ENCODE measurements at places on chromosomes 7 and 10.
A peak's percentile ranks its signal among the peaks of the same experiment; 100 is the strongest.

DNA sequence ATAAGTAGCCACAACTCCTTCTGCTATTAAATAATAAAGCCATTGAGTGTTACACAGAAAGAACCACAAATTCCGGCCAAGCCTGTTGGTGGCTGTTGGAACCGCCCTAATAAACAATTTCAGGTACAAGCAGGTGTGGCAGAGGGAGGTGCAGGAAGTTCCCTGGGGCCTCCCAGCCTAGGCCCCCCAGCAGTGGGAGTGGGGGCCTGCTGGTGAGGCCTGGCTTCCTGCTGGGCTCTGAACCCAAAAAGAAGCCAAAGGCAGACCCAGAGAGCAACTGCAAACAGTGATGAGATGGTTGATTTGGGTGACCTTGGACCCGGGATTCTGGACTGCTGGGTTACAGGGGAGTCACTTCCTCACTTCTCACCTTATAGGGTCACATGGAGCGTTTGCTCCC is 21.0 kb upstream of the LMTK2 start:
- DNase-seq = peak; percentile 51
- H3K27ac ChIP-seq = no peak overlapping the region
- no peaks in the 10 kb centered on the region for H3K4me1 ChIP-seq
- peaks cover 4% of the 10 kb centered on the region for H3K27me3 ChIP-seq

- H3K4me3 ChIP-seq = no peak overlapping the region
- no peak overlapping the region for H3K27ac ChIP-seq
- peaks cover 2% of the 10 kb centered on the region for H3K36me3 ChIP-seq
- DNase-seq = no peak
- H3K4me1 ChIP-seq = no peaks in the 10 kb centered on the region
Observed at GRCh38 chr7:106448992-106449859, 164.4 kb upstream of the NAMPT start.

- peaks cover 19% of the 10 kb centered on the region for H3K4me1 ChIP-seq
- no peak overlapping the region for H3K27ac ChIP-seq
- no peak for DNase-seq
Observed at GRCh38 chr7:130849604-130850003, 115.6 kb upstream of the KLF14 start.

- no peak for DNase-seq
- no peak overlapping the region for H3K4me3 ChIP-seq
- no peaks in the 10 kb centered on the region for H3K36me3 ChIP-seq
- H3K27ac ChIP-seq = no peak overlapping the region
- H3K4me1 ChIP-seq = peaks cover 6% of the 10 kb centered on the region
Observed at GRCh38 chr7:140918236-140918635, 6.5 kb downstream of the BRAF start.

- H3K4me1 ChIP-seq = no peaks in the 10 kb centered on the region
- peak; percentile 25 for DNase-seq
- H3K27me3 ChIP-seq = no peaks in the 10 kb centered on the region
- peaks cover 64% of the 10 kb centered on the region for H3K36me3 ChIP-seq
Observed at GRCh38 chr10:127033216-127034033, 128.2 kb downstream of the DOCK1 start.

DNA sequence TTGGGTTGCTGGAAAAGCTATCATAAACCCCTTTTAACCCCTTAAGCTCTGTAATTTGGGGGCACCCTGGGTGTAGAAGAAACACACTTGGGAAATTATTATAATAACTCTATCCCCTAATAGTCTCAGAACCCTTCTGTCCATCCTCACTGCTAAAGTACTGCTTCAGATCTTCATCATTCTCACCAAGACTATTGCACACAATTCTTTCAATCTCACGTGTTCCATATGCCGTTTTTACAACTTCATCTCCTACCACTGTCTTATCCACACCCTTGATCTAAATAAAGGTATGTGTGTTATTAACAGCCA is 15.8 kb downstream of the ANKRD22 start:
- no peaks in the 10 kb centered on the region for H3K36me3 ChIP-seq
- no peak for DNase-seq
- peaks cover 8% of the 10 kb centered on the region for H3K4me1 ChIP-seq
- no peak overlapping the region for H3K4me3 ChIP-seq
- H3K27me3 ChIP-seq = peaks cover 14% of the 10 kb centered on the region

DNA sequence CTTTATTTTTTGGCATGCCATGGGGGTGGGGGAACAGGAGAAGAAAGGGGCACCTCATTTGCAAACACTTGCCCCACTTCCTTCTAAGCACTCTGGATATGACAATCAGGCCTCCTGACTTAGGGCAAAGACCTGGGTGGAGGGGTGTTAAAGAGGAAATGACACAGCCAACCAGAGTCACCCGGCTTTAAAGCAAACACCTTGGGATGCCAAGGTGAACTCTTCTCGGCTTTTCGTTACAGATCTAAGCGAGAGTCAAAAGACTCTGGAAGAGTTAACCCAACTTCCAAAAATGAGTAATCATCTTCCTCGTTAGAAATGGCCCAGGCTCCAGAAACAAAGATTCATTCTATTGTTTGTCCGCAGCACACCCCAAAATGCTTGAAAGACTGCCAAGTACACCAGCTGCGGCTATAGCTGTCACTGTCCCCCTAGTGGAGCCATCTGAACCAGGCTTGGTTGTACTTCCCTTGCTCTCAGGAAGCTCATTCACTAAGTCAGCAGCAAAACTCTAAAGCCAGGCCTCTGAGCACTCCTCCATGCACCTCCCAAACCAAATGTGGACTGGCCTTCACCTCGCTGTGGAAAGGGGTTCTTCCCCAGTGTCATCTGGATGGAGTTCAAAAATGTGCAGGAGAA is 24.8 kb downstream of the FAM53B start:
- H3K4me1 ChIP-seq = peaks cover 5% of the 10 kb centered on the region
- no peak overlapping the region for H3K4me3 ChIP-seq
- no peak overlapping the region for H3K27ac ChIP-seq
- DNase-seq = no peak
- peaks cover 3% of the 10 kb centered on the region for H3K36me3 ChIP-seq

DNA sequence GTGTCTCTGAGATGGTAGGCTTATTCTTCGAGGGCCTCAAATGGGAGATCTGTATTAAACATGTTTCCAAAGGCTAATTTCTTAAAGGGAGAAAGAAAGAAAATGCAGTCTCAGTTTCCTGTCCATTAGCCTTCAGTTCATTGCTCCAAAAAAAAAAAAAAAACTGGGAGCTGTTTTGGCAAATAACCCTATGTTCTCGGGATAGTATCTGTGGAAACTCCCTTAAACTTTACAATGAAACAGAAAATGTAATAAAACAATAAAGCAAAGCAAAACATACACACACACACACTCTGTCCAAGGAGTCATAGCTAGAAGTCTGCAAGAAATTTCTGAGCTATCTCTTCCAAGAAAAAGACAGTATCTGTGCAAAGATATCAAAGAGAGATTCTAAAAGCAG is 172.5 kb upstream of the CELF2 start:
- DNase-seq = no peak
- peaks cover 2% of the 10 kb centered on the region for H3K4me1 ChIP-seq
- no peak overlapping the region for H3K27ac ChIP-seq
- no peaks in the 10 kb centered on the region for H3K36me3 ChIP-seq
- H3K27me3 ChIP-seq = no peaks in the 10 kb centered on the region

DNA sequence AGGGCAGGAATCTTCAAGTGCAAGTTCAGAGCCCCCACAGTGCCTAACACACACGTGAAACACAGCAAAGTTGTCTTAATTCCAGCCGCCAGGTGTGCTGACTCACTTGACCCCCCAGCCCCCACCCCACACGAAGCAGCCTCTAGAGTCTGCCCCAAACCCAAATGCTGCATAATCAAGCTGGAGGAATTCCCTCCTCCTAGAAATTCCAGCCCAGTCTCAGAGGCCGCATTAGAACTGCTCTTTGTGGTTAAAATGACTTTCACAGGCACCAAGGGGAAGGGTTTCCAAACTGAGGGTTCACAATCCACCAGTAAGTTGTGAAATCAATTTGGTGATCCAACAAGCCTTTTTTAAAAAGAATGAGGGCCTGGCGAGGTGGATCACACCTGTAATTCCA is 67.0 kb upstream of the PLXNA4 start:
- no peaks in the 10 kb centered on the region for H3K27me3 ChIP-seq
- no peak overlapping the region for H3K4me3 ChIP-seq
- H3K4me1 ChIP-seq = no peaks in the 10 kb centered on the region

DNA sequence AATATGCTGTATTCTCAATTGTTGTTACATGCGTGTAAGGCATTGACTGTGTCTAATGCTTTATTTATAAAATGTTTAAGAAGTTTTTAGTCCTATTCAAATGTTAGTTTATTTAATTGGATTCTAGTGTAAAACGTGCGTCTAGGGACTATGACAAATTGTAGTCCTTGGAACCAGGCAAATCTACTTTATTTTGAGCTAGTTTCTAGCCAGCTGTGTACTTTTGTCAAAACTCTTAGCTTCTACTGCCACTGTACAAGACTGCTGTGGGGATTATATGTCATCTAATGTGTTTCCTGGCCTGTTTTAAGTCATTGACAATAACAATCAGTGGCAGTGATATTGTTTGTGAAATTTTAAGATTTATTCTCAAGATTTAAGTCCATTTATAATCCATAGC is 220.5 kb upstream of the SEMA3D start:
- H3K27me3 ChIP-seq = no peaks in the 10 kb centered on the region
- no peak overlapping the region for H3K4me3 ChIP-seq
- DNase-seq = no peak
- no peak overlapping the region for H3K27ac ChIP-seq

DNA sequence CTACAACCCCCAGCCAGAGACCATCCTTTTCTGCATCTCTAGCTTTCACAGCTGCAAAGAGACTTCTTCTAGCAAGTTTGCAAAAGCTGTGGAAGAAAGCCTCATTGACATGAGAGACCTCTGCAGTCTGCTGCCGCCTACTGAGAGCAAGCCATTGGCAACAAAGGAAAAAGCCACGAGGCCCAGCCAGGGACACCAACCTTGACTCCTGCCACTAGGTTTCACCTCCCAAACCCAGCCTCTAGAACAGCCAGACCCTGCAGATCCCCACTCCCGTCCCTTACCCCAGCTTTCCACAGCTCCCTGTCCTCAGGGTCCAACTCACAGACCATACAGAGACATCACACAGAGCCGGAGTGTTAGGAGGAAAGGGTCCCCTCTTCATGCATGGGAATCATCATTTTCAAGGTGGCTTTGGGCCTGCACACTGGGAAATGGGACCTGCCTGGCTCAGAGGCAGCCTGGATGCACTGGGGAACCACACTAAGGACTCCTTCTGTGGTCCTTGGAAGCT is 14.6 kb upstream of the C10orf53 start:
- no peak overlapping the region for H3K4me3 ChIP-seq
- H3K36me3 ChIP-seq = no peaks in the 10 kb centered on the region
- H3K4me1 ChIP-seq = no peaks in the 10 kb centered on the region

GRCh38 chr7:151226560-151226874 is 488 bp downstream of the ABCF2 start:
- H3K36me3 ChIP-seq = peaks cover 20% of the 10 kb centered on the region
- H3K4me1 ChIP-seq = peaks cover 34% of the 10 kb centered on the region
- no peaks in the 10 kb centered on the region for H3K27me3 ChIP-seq
- H3K27ac ChIP-seq = peak overlapping the region; percentile 99
- H3K4me3 ChIP-seq = peak overlapping the region; percentile 100

- peaks cover 2% of the 10 kb centered on the region for H3K4me1 ChIP-seq
- H3K4me3 ChIP-seq = no peak overlapping the region
- no peak for DNase-seq
- no peak overlapping the region for H3K27ac ChIP-seq
Observed at GRCh38 chr7:43557831-43558495, 24.9 kb upstream of the STK17A start.

GRCh38 chr7:102967798-102968197 is 55.0 kb downstream of the LRRC17 start:
- H3K4me3 ChIP-seq = no peak overlapping the region
- H3K27me3 ChIP-seq = no peaks in the 10 kb centered on the region
- H3K4me1 ChIP-seq = no peaks in the 10 kb centered on the region
- H3K27ac ChIP-seq = no peak overlapping the region
- H3K36me3 ChIP-seq = no peaks in the 10 kb centered on the region

DNA sequence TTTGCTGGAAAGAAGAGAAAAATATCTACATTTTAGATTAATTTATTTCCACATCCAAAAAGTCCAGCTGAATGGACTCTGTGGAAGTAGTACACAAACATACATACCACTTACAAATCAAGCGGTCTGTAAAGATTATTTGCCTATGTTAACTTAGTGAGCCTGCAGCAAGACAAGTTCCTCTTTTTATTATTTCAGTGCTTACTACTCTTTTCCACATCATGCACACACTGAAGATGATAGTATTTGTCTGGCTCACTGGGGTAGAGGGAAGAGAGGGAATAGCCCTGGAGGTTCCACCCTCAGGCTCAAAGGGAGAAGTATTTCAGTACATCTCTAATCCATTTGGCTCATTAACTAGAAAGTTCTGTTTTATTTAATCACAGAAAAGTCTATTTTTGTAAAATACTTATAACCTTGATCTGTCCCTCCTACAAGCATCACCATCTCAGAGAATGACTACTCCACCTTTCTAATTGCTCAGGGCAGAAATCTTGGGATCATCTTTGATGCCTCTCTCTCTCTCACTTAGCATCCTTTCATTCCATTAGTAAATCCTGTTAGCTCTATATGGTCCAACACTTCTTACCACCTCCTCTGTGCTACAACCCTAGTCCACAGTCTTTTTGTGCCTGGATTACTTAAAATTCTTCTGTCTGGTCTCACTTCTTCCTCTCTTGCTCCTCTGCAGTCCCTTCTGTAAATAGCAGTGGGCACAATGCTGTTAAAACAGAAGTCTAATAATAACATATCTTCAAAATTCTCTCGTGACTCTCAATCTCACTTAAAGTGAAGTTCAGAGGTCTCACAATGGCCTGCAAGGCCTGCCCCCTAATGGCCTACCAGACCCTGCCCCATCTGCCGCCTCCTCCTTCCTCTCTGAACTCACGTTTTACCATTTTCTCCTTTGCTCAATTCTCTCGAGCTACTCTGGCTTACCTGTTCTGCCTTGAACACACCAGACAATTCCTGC is 64.3 kb upstream of the CCDC6 start:
- no peaks in the 10 kb centered on the region for H3K4me1 ChIP-seq
- no peak for DNase-seq
- peaks cover 9% of the 10 kb centered on the region for H3K27me3 ChIP-seq
- no peaks in the 10 kb centered on the region for H3K36me3 ChIP-seq

GRCh38 chr7:16399265-16399831 is 22.0 kb downstream of the CRPPA start:
- no peak overlapping the region for H3K27ac ChIP-seq
- no peaks in the 10 kb centered on the region for H3K4me1 ChIP-seq
- H3K4me3 ChIP-seq = no peak overlapping the region
- peaks cover 22% of the 10 kb centered on the region for H3K36me3 ChIP-seq
- no peaks in the 10 kb centered on the region for H3K27me3 ChIP-seq
- no peak for DNase-seq

DNA sequence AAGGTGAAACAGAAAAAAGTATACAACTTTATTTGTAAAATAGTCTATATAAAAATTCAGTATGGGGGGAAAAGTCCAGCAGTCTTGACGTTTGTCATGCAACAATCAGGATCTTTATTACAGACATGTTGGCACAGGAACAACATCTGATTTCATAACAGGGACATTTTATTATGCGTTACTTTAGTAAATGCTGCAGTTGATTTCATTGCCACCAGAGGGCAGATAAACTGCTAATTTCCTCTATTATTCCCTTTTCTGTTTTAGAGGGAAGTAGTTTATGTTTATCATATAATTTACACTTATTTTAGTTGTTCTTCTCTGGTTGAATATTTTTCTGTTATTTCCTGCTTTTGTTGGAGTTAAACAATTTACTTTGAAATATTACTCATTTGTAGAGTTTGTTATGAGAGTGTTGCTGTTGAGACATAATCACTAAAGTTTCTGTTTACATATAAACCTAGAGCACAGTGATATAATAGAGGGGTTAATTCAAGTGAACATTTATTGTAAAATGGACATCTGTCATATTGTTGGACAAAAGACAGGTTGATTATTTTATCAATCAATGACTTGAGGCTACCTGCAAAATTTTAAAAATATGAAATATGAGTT is 3.3 kb downstream of the PLXDC2 start:
- DNase-seq = no peak
- H3K27me3 ChIP-seq = peaks cover 20% of the 10 kb centered on the region
- peaks cover 5% of the 10 kb centered on the region for H3K36me3 ChIP-seq
- H3K27ac ChIP-seq = no peak overlapping the region
- H3K4me1 ChIP-seq = peaks cover 25% of the 10 kb centered on the region

Data from osteocyte (in vitro differentiated cells).